ENCODE measurements at places on chromosomes 12 and 14.

DNA sequence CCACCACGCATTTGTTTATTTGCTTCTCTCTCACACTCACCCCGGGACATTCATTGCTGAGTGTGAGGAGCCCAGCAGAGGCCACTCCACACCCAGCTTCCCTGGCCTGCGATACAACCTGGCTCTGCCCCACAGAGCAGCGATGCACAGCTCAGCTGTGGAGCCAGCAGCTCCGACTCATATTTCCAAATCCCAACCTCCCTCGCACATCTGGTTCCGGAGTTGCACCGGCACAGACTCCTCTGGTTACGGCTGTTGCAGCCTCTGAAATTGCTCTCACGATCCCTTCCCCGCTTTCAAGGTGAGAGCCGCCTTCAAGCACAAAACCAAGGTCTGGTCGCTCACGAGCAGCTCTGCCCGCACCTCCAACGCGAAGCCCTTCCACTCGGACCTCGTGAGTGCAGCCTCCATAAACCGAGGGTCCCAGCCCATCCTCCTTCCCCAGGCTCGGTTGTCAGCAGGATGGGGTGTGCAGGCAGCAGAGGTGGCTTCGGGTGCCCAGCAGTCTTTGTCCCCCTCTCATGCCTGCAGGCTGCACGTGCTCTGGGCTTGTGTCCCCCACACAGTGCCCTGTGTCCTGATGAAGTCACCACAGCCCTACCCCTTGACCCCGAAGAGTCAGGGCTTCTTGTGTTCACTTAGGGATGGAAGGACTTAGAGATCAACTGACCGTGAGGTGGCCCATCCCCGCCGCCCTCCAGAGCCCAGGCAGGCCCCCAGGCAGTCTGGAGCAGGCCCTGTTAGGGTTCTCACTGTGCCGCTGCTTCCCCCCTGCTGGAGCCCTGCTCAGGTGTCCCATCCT is 184.3 kb downstream of the ADGRD1 start:
- peak; percentile 95 for DNase-seq

DNA sequence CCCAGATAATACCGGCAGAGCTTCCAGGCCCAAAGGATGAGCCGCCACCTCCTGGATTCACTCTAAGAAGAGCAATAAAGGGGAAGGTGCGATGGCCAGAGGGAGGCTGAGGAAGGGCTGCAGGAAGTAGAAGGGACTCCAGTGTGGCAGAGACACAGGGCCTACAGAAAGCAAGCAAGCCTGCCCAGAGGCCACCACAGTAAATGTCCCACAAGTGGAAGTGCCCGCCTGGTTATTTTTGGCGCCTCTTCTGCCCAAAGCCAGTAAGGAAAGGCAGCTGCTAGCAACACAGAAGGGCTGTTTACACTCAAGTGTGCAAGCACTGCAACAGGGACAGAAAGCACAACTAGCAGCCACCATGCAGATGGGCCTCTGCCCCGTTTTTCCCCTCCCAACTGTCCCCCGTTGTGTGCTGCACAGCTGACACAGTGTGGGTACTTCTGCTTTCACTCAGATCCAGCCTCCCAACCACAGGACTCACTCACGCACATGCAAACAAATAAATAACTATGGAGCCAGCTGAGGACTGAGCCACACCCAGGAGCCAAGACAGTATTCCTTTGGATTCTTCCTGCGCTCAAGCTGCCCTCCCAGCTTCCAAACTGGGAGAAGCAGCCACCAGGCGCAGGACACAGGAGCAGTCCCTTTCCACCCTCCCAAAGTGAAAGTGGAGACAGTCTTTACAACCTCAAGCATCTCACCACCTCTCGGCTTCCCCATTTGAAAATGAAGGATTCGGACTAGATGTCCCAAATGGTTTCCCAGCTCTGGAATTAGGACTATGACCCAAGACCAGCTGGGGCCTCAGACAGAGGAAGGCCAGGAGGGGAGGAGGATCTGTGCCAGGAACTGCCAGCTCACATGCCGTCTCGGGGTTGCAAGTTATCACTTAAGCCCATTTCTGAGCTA is 40.0 kb upstream of the PNMA1 start:
- peak; percentile 90 for DNase-seq

GRCh38 chr14:77027538-77028383 is 747 bp downstream of the IRF2BPL start:
- peak; percentile 83 for DNase-seq

DNA sequence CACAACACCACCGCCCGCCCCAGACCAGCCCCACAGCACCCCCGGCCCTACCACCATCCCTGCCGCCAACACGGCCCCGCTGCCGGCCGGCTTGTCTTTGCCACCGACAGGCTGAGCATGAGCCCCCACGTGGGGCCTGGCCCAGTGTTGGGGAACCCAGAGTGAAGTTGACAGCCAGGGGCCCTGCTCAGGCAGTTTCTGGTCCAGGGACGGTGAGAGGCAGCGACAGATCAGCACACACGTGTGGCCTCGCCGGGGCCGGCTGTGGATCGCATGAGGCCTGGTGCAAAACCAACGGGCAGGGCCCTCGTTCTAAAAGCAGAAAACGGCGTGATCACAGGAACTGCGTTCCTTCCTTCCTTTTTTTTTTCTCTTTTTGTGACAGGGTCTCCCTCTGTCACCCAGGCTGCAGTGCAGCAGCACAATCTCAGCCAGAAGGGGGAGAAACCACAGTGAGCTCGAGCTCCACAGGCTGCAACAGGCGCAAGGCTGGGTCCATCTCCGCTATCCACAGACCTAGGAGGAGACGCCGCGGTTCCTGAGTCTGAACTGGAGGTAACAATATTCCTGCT is 50.5 kb upstream of the FBRSL1 start:
- DNase-seq: peak; percentile 73

DNA sequence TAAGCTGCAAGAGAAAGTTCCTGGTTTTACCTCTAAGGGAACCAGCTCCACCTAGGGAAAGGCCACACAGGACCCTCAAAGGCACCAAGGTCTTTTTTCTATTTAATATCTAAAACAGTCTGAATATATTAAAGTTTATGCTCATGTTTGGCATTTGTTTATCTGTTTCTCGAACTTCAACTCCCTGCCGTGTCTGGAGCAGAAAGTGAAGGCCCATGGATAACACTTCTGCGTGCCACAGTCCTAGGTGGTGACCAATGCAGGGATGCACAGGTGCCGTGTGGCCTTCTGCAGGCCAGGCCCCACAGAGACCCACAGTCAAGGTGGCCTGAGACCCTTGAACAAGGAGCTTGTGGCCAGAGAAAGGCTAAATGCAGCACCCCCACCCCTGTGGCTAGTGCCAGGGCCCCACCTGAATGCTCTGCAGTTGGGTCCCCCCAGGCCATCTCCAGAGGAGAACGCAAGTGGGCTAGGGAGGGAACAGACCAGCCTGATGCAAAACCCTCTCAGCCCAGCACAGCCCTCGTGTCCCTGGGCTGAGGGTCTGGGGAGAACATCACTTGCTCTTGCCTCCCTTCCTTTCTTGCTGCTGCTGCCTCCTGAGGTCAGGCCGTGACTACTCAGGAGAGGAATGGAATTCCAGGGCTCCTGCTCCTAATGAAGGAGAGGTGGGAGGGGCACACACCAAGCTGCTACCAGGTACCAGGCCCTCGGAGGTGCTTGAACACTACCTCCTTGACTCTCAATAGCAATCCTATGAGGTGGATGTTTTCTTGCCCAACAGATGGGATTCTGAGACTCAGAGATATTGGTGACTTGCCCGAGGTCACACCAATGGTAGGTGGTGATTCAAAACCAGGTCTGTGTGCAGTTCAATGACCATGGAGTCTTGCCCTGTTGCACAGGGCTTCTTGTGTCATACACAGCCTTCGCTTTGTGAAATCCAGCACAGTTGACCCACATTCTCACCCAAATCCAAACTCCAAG is 45.4 kb downstream of the PSMA6 start:
- no peak for DNase-seq

- DNase-seq: no peak
These were observed 172.9 kb upstream of the LRIG3 start for GRCh38 chr12:59093073-59093772.

DNA sequence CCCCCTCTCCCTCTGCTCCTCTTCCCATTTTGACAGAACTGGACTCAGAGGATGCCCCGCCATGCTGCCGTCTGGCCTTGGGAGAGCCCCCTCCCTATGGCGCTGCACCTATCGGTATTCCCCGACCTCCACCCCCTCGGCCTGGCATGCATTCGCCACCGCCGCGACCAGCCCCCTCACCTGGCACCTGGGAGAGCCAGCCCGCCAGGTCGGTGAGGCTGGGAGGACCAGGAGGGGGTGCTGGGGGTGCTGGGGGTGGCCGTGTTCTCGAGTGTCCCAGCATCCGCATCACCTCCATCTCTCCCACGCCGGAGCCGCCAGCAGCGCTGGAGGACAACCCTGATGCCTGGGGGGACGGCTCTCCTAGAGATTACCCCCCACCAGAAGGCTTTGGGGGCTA is 1.5 kb downstream of the NFATC4 start:
- DNase-seq: no peak

GRCh38 chr12:87304406-87304805 is 724.8 kb downstream of the C12orf50 start:
- no peak for DNase-seq

- DNase-seq: no peak
These were observed 556 bp downstream of the GPRC5A start for GRCh38 chr12:12891881-12892355.

- DNase-seq: peak; percentile 39
These were observed 4.5 kb upstream of the NYNRIN start for GRCh38 chr14:24394275-24394674.

DNA sequence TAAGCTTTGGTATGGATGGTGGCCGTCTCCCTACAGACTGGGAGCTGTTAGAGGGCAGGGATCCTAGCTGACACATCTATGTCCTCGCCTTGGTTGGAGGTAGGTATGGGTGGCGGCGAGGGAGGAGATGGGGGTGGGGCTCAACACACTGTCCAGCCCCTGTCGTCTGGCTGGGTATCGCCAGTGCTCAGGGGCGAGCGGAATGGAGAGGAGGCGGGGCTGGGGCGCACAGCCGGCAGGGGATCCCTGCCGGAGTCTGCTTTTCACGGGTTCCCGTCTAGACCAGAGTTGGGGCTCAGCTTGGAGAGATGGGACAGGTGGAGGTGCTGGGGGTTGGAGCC is 16.1 kb downstream of the TAMALIN start:
- DNase-seq: no peak

DNA sequence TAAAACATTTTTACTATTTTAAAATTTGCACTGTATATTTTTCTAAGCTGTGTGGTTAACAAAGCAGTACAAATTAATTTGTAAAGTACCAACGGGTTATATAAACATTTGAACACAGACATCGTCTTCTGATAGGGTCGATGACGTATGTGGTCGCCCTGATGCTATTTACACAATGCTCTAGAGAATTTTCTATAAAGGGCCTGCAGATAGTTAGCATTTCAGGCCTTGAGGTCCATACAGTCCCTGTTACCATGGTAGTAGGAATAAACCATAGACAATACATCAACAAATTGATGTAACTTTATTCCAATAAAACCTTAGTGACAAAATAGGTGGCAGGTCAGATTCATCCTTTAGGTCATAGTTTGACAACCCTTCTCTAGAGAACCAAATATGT is 25.7 kb upstream of the PDZRN4 start:
- DNase-seq: no peak

- DNase-seq: peak; percentile 37
These were observed 323.3 kb upstream of the TMEM132C start for GRCh38 chr12:127943481-127944210.

- no peak for DNase-seq
These were observed 50.9 kb downstream of the TRPV4 start for GRCh38 chr12:109782326-109782703.

- DNase-seq: no peak
These were observed 79.9 kb downstream of the PHLDA1 start for GRCh38 chr12:75951399-75952278.

GRCh38 chr12:26340649-26341048 is 145.3 kb downstream of the SSPN start:
- DNase-seq: peak; percentile 99

- no peak for DNase-seq
These were observed 57.0 kb upstream of the GPHB5 start for GRCh38 chr14:63375769-63376168.

GRCh38 chr14:73818821-73819220 is 32.8 kb upstream of the PTGR2 start:
- DNase-seq: no peak

- no peak for DNase-seq
These were observed 131.1 kb downstream of the FBXL14 start for GRCh38 chr12:1463073-1463905.

DNA sequence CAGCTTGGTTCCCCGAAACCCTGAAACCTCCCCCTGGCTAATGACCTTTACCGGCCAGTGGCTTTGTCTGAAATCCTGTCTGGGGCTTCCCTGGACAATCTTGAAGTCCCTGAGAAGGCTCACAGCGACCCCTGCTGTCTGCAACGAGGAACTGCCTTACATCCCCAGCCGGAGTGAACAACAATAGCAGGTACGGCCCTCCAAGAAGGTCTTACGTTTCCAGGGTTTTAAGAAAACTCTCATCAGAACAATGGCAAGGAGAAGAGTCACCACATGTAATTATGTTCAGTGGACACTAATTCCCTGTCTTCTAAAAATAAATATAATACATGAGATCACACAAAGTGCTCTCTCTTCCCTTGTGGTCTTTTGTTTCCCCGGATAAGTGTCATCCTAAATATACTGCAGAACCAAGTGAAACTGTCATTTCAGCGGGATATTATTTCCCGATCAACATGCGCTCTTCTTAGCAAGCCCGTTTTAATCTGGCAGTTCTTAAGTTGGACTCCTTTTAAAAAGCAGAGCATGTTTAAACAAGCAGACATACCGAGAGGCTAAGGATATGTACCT is 53.3 kb downstream of the RBM19 start:
- DNase-seq: peak; percentile 83

DNA sequence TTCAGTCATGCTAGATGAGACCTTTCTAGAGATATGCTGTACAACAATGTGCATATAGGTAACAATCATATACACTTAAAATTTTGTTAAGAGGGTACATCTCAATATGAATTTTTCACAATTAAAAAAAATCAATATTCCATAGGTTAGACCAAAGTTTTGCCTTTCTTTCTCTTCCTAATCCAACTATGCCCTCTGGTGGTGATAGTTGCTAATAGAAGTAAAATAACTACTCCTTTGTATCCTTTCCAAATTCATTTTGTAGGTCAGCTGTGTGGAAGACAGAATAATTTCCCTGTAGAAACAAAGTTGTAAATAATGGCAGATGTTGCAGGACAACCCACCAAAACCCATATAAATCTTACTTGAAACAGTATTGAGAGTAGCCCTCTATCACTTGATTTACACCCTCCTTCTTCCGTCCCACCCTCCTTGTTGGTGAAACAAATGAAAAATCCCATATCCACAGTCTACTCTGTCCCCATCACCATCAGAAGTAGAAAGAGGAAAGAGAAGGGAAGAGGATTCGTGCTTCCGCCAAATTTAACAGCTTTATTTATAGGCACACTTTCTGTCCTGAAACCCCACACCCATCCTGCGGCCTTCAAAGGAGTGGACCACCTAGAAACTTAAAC is 34.2 kb upstream of the KICS2 start:
- peak; percentile 64 for DNase-seq

DNA sequence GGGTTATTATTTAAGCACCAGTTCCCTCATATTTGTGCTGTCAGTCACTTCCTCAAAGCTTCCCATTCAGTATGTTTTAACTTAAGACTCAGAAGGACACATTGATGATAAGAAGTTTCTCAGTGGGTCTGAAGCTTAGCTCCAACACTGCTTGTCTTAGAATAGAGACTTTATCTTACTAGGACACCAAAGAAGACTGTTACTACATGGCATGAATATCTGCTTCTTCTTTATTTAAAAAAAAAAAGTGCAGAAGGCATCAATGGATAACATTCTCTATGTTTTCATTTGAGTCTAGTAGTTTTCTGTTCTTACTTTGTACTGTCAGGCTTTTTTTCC is 404.2 kb downstream of the DAD1 start:
- no peak for DNase-seq

- no peak for DNase-seq
These were observed 137.1 kb upstream of the FOXG1 start for GRCh38 chr14:28629328-28630004.
